ENCODE measurements at places on chromosomes 2 and 18. TPM values are rescaled to one million over a fixed set of nuclear protein-coding genes. Genes with fewer than 3 reads are reported as not detected.

DNA sequence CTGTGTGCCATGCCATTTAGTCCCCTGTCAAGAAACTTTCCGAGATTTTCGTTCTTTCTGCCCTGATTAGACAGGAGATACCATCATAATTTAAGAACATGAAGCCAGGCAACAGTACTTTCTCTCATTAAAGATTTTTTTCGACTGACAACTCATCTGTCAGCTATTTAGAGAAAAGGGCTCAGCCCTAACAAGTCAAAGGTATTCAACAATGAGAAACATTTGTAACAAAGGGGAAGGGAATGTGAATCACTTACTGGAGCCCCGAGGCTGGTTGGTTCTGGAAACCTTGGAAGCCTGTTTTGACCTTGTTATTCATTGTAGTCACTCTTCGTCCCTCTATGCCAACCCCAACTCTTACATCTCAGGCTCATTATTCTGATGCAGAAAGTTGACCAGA lies 199.4 kb downstream of the SPP2 start:
- no peaks in the 10 kb centered on the region for H3K27me3 ChIP-seq
- DNase-seq: no peak
- H3K36me3 ChIP-seq: no peaks in the 10 kb centered on the region
- H3K27ac ChIP-seq: peak overlapping the region; percentile 74
- peaks cover 58% of the 10 kb centered on the region for H3K4me1 ChIP-seq

GRCh38 chr2:224403657-224404056 lies 1.8 kb upstream of the FAM124B start:
- no peaks in the 10 kb centered on the region for H3K36me3 ChIP-seq
- DNase-seq: no peak
- no peak overlapping the region for H3K27ac ChIP-seq
- H3K4me1 ChIP-seq: no peaks in the 10 kb centered on the region

GRCh38 chr2:120804459-120804858 lies 68.8 kb downstream of the GLI2 start:
- H3K4me1 ChIP-seq: no peaks in the 10 kb centered on the region
- H3K27ac ChIP-seq: no peak overlapping the region
- no peaks in the 10 kb centered on the region for H3K36me3 ChIP-seq
- DNase-seq: no peak
- no peak overlapping the region for H3K4me3 ChIP-seq
- H3K27me3 ChIP-seq: no peaks in the 10 kb centered on the region

GRCh38 chr18:67282796-67283195 lies 233.7 kb downstream of the DSEL start:
- H3K27ac ChIP-seq: no peak overlapping the region
- H3K4me1 ChIP-seq: no peaks in the 10 kb centered on the region
- DNase-seq: no peak

Gene DSG2
- 18.8 TPM for total RNA-seq

Gene IGFBP5
- 68.9 TPM for total RNA-seq

Gene GALNT13
- total RNA-seq: 0.04 TPM

Measured in esophagus squamous epithelium (tissue), 5 donors.